ENCODE measurements at places on chromosomes 16 and 17.

DNA sequence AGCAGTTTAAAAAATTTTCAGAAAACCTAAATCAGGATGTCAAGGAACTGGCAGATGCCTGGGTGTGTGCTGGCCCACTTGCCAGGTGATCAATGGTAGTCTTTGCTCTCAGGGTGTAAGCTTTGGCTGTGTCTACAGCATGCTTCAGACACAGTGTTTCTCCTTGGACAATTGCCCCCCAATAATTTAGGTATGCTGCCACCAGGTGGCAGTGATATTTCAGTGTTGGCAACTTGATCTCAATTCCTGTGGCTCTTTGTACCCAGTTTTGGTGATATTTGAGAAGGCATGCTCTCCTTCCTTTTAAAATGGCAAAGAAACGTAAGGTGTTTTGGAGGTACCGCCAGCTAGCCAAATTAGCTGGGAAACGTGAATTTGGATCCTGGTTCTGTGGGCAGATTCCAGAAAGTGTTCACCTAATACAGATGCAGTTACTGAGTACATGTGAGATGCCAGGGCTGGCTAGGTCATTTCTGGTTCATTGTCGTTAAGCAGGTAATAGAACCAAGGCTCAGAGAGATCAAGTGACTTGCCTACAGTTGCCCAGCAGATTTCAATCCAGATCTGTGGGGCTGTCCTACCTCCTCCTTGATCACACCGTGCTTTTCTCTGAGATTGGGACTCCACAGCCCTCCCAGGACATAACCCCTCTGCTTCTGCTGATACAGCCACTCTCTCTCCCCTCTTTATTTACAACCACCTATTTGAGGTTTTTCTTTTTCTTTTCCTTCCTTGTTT, 155.6 kb upstream of the PLCG2 start:
- DNase-seq: peak; percentile 80

DNA sequence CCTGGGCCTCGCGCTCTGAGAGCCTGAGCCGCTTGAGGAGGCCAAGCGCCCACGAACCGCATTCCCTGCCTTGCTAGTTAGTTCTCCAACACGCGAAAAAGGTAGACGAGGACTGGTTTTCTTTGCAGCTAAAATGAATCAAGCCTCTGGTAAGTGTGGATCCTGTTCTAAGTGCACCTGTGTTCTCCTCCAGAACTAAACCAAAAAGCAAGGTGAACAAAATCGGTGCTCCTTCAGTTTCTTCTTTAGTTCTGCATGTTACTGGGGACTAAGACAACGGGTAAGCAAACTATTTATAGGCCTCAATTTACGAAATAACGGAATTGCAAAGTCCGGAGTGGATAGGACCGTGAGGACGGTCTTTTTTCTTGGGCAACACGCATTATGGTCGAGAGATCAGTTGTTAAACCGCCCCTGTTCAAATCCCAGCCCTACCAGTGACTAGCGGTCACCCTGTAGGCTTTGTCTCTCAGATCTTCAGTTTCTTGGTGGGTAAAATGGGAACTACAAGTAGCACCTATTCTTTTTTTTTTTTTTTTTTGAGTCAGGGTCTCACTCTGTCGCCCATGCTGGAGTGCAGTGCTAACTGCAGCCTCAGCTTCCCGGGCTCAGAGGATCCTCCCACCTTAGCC, 993 bp upstream of the ANKRD11 start:
- DNase-seq: no peak

- DNase-seq: no peak
These were observed 150.1 kb downstream of the IRF8 start for GRCh38 chr16:86048882-86049585.

DNA sequence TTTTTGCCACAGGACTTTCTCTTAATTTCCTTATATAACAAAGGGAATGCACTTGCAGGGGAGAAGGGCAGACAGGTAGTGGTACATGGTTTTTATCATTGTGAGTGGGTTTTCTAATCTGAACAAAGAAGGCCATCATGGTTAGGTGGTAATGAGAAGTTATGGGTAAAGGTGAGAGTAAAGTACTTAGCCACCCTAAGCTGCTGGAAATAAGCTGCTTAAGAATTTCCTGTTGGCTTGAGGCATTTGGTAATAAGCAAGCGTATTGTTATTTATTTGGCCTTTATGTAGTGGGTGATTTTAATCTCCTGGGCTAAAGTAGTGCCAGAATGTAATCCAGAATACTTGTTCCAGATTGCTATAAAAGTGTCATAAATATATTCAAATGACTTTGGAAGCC, 27.1 kb downstream of the TAC4 start:
- DNase-seq: no peak

DNA sequence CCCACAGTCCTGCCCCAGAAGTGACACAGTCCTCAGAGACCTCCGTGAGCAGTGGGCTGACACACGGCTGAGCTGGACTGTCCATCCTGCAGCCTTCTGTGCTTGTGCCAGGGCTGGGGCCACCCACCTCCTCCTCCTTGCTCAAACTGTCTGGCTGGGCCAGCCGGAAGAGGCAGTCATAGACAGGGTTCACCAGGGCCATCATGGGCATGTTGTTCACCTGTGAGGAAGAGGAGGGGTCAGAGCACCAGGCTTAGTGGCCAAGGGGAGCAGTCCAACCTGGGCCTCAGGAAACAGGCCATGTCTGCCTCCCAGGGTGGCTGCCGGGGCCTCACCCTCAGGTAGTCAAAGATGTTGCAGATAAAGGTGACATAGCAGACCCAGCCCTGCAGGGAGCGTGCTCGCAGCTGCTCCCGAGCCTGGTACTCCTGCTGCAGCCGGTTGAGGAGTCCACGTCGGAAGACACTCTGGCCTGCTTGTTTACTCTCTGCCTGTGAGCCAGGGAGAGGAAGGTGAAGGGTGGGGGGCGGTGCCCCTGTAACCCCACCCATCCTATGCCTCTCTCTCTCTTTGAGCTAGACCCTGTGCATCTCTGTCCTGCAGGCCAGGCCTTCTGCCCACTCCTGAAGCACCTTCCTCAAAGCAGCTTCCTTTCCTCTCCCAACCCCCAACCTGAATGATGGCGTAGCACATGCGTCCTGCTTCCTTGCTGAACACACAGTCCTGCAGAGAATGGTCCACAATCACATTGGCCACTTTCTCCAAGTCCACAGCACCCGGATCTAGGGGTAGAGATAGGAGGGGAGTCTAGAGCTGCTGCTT, 3.4 kb downstream of the MIF4GD start:
- DNase-seq: no peak

DNA sequence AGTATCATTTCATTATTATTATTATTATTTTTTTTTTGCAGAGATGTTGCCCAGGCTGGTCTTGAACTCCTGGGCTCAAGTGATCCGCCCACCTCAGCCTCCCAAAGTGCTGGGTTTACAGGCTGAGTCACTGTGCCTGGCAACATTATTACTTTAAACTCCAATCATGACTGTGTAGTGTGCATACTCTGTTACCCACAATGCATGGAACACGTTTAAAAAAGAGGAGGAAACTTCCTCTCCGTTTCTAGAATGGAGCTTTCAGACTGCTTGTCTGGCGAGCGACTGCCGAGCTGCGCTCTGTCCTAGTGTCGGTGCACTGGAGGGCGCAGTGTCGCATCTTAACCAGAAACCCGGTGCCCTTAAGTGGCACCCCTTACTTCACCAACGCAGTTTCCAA, 22.1 kb upstream of the FASN start:
- no peak for DNase-seq

DNA sequence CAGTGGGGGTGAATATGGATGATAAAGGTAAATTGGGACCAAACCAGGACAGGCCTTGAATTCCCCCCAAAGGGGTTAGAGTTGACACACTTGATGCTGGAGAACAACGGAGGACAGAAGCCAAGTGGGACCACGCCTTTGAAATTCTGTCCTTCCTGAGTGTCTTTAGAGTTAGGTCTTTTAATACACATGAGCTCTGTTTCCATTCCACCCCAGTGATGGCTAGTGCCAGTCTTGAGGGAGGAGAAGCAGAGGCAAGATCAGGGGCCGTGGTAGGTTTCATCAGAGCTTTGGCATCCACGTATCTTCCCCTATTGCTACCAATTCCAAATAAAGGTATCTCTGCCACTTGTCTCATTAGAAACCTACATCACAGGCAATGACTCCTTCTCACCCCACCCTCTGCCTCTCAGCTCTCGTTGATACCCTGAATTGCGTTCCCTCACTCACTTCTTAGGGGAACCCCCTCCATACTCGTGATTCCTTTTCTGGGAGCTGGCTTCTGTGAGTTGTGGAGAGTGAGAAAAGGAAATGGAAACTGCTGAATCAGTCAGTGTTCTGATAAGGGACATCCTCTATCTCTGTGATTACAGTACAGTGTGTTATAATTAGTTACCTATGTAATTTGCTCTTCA, 2.4 kb upstream of the CCL3L1 start:
- DNase-seq: no peak

DNA sequence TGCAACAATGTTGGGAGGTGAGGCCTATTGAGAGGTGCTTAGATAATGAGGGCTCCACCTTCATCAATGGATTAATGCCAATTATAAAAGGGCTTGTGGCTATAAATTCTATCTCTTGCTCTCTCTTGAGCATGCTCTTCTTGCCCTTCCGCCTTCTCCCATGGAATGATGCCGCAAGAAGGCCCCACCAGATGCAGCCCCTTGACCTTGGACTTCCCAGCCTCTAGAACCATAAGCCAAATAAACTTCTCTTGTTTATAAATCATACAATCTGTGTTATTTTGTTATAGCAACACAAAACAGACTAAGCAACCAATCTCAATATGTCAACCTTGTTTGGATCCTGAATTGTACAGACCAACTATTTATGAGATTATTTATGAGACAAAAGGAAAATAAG, 20.0 kb downstream of the MYH10 start:
- no peak for DNase-seq

DNA sequence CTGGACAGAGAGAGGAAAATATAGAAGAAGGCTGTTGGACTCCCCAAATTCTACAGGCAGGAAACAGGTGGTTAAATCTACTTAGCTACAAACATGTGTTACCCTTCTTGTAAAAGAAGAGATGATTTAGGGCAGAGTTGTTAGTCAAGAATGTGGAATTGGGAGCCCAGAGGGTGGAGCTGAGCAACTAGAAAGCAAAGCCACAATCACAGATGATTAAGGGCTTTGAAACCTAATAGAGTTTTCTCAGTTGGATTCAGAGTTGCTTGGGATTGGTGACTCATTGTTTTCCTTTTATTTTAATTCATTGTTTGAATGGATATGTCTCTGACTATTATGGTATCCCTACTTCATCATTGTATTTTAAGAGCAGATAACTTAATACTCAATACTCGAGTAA, 6.2 kb downstream of the ACSM5 start:
- DNase-seq: no peak

DNA sequence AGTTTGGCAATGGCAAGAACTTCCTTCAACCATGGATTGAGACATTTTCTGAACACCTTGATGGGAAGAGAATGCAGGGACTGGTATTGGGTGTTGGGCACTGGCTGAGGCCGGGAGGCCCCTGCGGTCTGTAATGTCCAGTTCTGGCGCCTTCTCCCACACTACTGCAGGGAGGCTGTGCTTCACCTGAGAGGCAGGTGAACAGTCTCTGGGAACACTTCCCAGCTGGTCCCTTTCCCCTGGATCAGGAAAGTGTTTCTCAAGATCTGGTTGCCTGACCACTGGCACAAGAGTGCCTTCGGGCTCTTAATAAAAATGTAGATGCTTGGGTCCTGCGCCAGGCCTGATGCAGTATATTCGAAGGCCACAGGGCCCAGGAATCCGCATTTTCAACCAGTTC, 28.5 kb upstream of the NAT9 start:
- no peak for DNase-seq

DNA sequence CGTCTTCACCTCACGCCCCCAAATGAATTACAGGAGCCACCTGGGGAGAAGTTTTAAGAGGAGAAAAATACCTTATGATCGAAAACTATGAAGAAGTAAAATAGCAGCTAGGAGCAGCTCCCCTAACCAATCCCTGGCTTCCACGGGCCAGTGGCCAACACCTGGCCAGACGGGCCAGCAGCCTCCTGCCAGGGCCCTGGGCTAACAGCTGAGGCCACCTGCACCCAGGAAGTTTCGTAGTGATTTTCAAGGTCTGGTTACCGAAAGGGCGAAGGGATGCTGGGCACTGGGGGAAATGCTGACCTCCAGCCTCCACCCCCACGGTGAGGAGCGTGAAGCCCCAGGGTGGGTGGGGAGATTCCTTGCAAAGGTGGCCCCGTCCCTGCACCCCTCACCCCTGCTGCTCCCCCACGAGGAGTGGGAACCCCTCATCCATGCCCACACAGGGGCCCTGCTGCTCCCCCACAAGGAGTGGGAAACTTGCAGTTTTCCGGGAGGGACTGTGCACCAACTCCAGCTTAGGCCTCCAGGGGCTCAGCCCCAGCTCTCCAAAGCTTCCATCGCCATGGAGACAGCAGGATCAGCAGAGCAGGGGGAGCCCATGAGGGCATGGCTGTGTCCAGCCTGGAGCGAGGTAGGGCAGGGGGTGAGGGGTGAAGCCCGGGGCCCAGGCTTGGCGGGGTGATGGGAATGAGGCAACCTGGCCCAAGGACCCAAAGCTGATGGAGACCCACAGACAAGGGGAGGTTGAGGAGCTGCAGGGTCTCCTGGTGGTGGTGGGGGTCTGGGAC, 31.9 kb upstream of the ACSF3 start:
- no peak for DNase-seq

DNA sequence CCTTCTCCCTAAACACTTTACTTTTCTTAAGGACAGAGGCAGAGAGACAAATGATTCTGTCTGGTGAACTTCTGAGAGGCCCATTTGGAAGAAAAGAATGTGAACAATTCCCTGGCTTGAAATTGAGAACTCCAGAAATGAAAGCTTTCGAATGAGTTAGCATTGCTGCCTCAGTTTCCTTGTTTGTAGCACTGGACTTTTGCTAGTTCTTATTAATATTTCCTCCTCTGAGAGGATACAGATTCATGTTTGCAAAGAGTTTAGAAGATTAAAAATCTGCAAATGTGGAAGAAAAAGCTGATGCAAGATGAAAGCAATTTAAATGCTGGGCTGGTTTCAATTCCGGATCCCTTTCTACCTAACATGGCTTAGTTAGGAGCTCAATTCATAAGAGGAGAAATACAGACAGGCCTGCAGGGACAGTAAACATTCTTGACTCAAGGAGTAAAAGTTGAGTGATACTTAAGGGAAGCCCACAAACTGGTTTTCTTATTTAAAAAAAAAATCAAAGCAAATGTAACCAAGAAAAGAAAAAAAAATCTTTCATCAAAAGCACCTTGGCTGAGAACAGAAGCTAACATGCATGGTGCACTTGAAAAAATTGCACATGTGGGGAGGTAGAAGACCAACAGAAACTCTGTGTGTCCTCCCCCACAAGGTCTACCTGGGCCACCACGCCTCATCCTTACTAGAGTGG, 27.1 kb downstream of the HNF1B start:
- DNase-seq: no peak

DNA sequence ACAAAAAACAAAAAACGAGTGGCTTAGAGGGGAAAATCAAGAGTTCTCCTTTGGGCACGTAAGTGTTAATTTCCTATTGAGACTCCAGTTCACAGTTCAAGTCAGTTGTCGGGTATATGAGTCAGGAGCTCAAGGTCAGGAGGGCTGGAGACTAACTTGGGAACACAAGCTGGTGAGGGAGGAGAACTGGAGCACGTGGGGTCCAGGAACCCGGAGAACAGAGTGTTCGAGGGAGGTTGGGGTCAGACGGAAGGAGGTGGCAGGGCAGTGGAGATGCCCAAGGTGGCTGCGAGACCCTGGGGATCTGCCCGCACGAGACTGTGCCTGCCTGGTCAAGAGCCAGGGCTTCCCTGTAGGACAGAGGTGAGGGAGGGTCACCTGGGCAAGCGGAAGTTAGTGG, 12.0 kb downstream of the ALDH3A1 start:
- no peak for DNase-seq

GRCh38 chr17:12554251-12554650, 111.4 kb upstream of the MYOCD start:
- no peak for DNase-seq
